Kidney (tissue), 22 donors: ENCODE measurements at places on chromosomes 1 and 21.

- no peak for DNase-seq
These were observed 54.1 kb downstream of the KLHDC7A start for GRCh38 chr1:18534810-18535205.

- DNase-seq, result no peak
These were observed 228.3 kb downstream of the NCAM2 start for GRCh38 chr21:21226472-21226871.

DNA sequence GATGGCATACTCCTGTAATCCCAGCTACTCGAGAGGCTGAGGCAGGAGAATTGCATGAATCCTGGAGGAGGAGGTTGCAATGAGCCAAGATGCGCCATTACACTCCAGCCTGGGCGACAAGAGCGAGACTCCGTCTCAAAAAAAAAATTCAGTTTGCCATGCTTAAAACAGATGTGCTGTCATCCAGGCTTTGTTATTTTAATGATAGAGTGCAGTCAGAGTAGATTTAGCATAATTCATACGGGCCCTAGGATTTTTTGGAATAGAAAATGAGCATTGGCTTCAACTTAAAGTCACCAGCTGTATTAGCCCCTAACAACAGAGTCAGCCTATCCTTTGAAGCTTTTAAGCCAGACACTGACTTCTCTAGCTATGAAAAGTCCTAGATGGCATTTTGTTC is 124.6 kb downstream of the RASAL2 start:
- no peak for DNase-seq

DNA sequence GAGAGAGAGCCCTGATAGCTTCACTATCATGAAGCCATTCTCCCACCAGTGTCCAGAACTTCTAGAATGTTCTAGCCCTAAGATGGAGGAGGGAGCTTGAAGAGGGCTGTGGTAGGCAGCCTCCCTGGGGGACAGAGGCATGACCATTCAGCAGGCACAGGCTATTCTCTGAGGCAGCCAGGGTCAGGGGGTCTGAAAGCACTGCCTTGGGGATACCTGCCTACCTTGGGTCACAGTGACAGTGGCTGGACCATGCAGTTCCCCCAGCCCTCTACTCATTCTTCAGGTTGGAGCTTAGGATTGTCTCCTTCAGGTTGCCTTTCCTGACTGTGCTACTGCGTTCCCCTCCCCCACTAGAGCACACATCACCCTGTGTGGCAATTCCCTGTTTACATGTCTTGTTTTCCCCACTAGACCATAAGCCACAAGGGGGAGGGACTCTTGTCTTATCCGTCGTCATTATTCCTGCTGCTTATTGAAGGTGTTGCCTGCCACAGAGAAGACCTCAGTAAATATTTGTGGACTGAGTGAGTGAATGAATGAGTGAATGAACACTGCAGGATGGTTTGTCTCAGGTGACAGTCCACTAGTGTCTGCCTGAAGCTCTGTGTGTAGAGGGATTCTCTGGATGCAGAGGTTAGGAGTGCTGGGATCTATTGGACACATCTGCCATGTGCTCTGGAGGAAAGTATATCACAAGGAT is 5.2 kb downstream of the ZDHHC18 start:
- no peak for DNase-seq

GRCh38 chr1:77126307-77126706 is 92.9 kb downstream of the PIGK start:
- DNase-seq, result no peak

GRCh38 chr1:99763956-99764355 is 2.5 kb downstream of the FRRS1 start:
- no peak for DNase-seq

GRCh38 chr1:192933744-192934143 is 124.9 kb downstream of the RGS2 start:
- DNase-seq, result no peak

DNA sequence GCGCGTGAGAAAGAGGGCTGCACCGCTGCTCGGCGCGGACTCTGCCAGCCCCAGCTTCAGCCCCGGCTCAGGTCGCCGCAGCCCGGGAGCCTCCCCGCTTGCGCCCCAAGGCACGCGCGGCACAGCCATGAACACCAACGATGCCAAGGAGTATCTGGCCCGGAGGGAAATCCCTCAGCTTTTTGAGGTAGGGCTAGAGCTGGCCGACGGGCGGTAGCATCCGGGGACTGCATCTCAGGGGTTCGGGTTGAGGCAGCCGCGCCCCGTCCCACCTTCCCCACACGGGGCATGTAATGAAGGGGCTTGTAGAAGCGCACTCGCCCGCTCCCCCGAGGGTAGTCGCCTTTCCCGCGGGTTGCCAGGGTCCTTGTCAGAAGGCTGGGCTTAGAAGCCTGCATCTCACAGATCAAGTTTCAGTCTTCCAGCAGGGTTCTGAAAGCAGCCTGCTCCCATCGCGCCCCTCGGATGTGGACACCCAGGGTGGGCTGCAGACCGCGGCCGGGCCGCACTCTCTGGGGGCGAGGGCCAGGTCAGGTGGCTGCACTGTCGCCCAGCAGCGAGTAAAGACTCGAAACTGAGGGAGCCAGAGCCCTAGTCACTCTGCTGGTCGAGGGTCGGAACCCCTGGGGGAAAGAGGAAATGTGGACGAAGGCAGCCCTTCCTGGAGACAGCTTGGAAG is 507 bp downstream of the AK5 start:
- DNase-seq, result peak; percentile 71

- DNase-seq, result no peak
These were observed 29.2 kb downstream of the INKA2 start for GRCh38 chr1:111709986-111710385.

GRCh38 chr21:18161841-18162240 is 82.8 kb upstream of the CHODL start:
- no peak for DNase-seq

DNA sequence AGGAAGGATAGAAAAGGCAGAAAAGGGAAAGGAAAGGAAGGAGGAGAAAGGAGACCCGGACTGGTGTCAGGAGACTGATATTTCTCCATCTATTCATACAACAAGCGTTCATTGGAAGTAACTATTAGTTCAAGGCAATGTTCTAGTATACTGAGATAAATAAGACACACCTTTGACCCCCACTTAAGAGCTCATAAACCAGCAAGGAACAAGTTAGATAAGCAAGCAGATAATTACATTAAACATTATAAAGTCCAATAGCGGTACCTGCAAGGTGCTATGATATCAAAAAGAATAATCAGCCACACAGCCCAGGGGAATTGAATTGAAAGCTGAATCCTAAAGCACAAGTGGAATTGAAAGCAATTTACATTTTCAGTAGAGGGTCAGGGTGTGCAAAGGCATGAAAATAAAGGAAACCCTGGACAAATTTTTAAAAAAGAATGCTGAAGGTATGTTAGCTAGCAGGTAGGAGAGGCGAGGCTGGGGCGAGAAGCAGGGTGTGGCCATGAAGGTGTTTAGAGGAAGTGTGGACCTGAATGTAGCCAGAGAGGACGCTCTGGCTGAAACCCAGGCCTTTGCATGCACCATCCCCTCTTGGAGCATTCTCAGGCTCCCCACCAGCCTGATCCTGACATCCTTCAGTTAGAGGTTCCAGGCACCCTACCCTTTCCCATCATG is 200.0 kb downstream of the SETD4 start:
- DNase-seq, result no peak

DNA sequence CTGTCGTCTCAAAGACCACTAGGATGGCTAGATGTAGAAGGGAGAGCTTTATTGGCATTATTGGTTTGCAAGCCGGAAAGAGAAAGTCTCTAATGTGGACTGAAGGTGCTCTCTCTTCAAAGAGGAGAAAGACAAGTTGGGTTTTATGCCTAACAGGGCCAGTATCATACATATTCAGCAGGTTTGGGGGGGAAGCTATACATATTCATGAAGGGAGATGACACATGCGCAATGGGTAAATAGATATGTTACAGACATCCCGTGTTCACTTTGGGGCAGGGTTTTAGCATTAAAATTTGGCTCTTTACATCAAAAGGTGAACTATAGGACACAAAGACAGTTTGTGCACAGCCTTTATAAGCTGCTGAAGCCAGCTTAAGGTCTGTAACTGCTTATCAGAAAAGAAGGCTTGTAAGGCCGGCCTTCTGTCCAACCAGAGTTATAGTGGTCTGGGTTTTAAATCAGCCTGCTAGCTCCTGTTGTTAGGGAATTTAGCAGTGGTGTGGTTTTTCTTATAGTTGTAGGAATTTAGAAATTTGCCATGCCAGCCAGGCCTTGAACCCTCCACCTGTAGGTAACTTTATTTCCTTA is 46.5 kb upstream of the LRRN2 start:
- DNase-seq, result no peak

DNA sequence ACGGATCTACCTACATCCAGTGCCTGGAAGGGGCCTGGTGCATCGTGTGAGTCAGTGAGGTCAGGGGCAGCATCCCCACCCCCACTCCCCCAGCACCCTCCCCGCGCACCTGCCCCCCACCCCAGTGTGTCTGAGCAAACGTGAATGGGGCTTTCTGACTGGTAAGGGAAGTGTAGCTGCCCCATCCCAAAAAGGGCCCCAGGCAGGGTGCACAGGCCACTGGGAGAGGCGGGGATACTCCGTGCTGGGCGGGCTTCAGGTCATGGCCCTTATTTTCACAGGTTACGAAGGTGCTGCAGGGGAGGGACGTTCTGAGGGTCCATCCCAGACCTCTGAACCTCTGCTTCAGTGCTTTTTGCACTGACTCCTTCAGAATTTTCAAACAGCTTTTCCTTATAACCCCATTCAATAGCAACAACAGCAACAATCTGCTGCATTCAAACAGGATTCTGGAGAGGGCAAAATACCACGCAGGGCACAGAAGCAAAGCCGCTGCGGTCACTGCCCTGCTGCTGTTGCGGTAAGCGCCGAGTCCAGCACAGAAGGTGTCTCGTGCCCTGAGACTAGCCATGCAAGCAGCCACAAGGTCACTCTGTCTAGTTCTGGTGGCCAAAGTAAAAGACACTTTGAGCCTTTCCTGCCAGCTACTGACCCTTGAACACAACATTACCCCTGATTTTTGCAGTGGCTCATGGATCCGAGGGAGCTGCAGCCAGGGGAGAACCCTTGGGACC is 10.3 kb downstream of the TTC34 start:
- DNase-seq, result peak; percentile 40

DNA sequence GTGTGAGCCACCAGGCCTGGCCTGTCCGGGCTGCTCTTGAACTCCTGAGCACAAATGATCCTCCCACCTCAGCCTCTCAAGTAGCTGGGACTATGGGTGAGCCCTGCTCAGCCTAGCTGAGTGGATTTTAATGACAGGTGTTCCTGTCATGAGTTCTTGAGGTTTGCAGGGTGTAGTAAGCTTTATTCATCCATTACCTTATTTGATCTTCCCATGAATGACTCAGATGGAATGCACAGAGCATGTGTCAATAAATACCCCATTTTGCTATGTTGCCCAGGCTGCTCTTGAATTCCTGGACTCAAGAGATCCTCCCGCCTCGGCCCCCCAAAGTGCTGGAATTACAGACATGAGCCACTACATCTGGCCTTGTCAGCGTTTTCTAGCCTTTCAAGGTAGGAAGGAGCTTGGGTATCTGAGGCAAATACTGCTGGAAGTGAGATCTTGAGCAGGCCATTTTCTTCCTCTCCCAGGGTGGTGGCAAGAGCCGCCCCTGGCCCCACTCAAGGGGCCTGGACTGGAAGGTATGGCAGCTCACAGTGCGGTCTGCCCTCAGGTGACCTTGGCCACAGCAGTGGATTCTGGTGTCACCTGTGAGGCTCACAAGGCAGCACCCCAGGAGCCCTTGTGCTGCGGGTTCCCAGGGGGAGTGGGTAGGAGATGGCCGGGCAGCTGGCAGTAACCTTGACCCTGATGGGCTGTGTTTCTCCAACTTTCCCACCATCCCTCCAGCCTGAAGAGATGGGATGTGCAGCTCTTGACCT is 20.0 kb downstream of the PIK3CD start:
- DNase-seq, result no peak

GRCh38 chr1:214518361-214518760 is 33.0 kb downstream of the PTPN14 start:
- no peak for DNase-seq

- DNase-seq, result no peak
These were observed 14.6 kb upstream of the TMEM61 start for GRCh38 chr1:54965624-54966340.

DNA sequence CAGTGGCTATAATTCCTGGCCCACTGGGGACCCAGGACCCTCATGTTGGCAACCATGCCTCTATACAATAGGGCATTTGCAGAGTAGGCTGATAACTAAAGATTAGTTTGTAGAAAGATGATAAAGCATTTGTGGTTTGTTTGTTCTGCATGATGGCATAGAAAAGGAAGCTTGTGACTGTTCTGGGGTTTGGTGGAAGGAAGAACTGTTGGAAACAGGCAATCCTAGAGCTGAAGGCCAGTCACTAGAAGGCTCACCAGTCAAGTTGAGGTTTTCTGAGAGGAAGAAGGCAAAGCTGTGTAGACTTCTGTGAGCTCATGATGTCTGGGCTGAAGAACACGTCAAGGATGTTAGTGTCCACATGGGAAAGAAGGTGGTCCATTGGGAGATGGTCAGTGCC is 140.3 kb upstream of the VANGL1 start:
- DNase-seq, result no peak

DNA sequence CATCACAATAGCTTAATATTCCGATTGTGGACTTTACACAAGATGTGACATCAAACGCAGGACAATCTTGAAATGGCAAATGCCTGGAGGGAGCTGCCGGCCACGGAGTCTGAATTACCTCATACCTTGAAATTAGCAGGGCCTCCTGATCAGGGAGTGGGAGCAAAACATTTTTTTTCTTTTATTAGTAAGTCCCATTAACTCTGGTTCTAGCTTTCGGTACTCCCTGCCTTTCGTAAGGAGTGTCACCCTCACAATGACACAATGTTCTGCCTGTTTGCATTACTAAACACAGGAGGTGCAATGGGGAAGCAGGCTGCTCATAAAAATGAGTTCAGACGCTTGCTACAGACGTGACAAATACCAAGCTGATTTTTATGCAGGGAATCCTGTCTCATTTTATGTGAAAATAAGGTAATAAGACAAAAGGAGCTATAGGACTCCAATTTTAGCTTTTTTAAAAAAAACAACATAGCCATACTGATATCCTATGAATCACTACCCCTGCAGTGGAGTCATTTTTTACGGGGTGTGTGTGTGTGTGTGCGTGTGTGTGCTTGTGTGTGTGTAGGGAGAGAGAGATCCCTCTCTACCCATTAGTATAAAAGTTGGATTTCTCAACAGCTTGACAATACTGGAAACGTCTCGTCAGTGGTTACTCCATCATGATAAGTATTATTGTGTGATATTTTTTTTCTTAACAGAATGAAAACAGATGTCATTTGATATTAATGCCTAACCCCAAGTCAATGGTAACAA is 205.1 kb upstream of the RUNX1 start:
- DNase-seq, result no peak
